GOT3 (cell line): ENCODE measurements at places on chromosomes 11 and 22.

GRCh38 chr22:46478083-46478551, 59.3 kb downstream of the CELSR1 start:
- DNase-seq: no peak

- DNase-seq: no peak
Observed at GRCh38 chr11:128763224-128763623, 69.4 kb downstream of the FLI1 start.

GRCh38 chr11:72812967-72813739, 1.1 kb upstream of the ATG16L2 start:
- peak; percentile 51 for DNase-seq

DNA sequence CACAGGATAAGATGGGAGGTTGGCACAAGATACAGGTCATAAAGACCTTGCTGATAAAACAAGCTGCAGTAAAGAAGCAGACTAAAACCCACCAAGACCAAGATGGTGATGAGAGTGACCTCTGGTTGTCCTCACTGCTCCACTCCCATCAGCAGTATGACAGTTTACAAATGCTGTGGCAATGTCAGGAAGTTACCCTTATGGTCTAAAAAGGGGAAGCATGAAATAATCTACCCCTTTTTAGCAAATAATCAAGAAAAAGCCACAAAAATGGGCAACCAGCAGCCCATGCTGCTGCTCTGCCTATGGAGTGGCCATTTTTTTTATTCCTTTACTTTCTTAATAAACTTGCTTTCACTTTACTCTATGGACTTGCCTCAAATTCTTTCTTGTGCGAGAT, 8.7 kb upstream of the PIWIL4 start:
- DNase-seq: no peak

- no peak for DNase-seq
Observed at GRCh38 chr11:66172146-66172545, 96.3 kb upstream of the RAB1B start.

DNA sequence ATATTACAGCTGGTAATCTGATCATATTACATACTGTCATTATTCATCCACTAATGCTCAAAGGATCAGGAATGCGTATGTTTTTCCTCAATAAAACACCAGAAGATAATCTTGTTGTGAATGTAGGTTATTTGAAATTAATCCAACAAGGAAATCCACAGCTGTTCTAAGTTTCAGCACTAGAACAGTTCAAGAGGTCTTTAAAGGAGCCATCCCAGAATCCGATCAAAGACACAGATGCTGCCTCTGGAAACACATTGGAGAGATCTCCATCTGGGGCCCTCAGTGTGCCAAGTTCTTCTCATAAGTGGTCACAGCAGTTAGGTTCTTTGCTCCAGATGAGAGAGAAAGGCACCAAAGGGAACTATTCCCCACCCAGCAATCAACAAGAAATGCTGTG, 1955.1 kb upstream of the RAG2 start:
- no peak for DNase-seq

GRCh38 chr22:40611606-40612005, 24.9 kb downstream of the MRTFA start:
- DNase-seq: no peak

GRCh38 chr11:131581046-131581445, 210.6 kb downstream of the NTM start:
- DNase-seq: no peak

DNA sequence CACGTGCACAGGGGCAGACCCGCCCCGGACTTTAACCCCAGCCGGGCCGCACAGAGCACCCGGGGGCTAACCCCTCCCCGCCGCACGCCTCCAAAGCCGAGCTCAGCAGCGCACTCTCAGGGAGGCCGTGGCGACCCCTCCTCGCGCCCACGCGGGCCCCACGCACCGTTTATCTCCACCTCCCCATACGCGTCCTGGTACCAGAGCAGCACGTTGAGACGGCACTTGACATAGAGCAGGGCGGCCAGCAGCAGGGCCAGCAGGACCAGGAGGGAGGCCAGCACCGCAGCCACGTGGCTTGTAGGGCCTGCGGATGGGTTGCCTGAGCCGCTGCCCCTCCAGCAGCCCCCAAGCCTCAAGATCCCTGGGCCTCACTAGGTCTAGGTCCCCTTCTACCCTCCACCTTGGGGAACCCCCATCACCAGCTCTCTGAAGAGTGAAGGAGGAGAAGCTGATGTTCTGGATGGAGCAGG, 7.1 kb downstream of the SIGIRR start:
- no peak for DNase-seq

DNA sequence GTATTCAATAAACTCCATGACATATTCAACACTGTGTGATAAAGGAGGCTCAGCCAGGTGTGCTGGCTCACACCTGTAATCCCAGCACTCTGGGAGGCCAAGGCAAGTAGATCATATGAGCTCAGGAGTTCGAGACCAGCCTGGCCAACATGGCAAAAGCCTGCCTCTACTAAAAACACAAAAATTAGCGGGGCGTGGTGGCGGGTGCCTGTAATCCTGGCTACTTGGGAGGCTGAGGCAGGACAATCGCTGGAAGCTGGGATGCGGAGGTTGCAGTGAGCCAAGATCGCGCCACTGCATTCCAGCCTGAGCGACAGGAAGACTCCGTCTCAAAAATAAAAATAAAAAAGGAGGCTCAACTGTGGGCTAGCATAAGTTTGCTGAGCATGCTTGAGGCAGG, 4.1 kb upstream of the SLC25A18 start:
- DNase-seq: no peak

GRCh38 chr22:29478326-29479276, 1.4 kb upstream of the NEFH start:
- DNase-seq: no peak

- DNase-seq: no peak
Observed at GRCh38 chr11:23519194-23519593, 658.9 kb upstream of the CCDC179 start.

DNA sequence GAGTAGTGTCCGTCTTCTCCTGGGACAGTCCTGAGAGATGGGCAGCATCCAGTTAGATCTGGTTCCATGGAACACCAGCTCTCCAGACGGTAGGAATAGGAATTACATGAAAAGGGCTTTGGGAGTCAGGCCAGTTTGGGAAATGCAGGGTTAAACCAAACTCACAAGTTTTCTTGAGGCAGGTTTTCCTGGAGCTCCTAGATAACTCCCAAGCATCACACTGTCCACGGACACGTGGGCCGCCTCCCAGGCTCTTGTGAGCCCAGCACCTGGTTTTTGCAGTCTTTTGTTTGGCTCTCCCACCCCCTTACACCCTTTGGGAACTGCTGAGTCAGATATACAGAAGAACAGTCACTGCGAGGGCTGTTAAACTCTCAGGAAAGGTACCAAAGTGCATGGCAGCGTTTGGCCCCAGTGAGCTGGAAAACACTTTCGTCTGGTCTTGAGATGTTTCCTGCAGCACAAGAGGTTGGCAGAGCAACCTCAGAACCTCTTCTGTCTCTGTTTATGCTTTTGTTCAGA, 90.0 kb downstream of the BCR start:
- no peak for DNase-seq

- no peak for DNase-seq
Observed at GRCh38 chr22:44399906-44400762, 87.4 kb upstream of the SHISAL1 start.

DNA sequence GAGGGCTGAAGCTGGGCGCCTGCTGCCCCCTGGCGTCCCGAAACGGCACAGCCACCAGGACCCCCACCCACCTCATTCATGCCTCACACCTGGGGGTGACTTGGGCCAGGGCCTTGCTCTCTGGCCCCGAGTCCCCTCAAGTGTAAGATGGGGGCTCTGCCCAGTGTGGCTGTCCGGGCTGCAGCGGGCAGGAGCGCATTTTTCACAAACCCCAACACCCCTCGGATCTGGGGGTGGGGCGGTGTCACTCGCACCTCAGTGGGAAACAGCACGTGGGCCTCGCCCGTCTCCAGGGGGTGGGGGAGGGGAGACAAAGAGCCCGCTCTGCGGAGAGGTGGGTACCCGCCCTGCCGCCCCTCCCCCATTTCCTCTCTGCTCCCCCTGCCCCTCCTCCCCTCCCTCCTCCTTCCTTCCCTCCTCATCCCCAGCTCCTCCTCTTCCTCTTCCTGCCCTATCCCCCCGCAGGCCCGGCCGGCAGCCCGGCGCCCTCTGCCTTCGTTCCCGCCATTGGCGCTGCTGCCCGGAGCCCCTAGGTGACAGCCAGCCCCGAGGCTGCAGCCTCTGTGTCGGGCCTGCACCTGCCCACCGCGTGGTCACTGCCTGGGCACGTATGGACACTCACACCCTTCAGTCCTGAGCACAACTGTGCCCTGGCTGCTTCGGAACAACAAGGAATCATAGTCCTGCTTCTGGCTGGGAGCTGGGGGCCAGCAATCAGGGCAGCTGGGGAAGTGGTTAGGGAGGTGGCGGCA, 6.8 kb upstream of the CDKN1C start:
- no peak for DNase-seq

DNA sequence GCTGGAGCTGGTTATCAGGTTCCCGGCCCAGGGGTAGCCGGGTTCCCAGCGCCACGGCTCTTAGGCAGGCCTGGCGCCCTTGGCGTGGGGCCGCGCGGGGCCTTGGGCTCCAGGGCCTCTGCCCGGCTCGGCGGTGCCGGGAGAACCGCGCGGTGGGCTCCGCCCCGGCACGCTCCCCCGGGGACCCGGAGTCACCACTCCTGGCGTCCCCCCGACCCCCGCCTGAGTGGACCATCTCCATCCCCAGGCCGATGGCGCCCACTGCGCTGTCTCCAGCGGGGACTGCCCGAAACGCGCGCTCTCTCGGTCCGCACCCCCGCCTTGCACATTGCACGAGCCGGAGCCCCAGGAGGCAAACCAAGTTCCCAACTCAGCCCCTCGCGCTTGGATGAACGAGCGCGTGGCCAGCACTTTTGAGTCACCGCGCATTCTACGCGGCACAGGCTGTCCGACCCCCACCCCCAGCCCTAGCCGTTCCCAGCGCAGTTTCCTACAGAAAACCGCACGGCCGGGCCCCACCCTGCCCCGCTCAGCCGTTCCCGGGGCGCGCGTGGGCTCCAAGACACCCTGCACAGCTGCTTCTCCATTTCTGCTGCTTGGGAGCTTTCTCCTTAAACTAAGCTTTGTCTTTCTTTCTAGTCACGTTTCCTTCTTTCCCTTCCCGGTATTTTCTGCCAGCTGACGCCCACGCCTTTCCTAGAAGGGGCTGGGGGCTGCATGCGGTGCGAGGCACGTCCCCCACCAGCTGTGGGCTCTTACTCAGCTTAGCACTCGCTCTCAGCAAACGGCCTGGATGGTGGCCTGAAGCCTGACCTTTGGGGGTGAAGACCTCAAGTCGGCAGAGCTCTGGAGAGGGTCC, 650 bp upstream of the CHID1 start:
- no peak for DNase-seq

DNA sequence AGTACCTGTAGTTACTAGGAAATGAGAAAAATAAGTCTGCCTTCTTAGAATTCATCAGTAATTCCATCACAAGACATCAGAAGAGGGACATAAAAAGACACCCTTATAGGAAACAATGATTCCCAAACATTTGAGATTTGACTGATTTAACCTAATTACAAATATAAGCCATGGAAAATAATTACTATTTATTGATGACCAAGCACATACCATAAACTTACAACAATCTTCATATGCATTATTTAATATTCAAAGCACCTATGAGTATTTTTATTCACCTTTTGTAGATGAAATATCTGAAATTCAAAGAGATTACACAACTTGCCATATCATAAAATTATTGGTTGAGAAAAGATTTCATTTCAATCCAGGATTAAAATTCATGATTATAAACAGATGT, 14.6 kb upstream of the OR52D1 start:
- no peak for DNase-seq

DNA sequence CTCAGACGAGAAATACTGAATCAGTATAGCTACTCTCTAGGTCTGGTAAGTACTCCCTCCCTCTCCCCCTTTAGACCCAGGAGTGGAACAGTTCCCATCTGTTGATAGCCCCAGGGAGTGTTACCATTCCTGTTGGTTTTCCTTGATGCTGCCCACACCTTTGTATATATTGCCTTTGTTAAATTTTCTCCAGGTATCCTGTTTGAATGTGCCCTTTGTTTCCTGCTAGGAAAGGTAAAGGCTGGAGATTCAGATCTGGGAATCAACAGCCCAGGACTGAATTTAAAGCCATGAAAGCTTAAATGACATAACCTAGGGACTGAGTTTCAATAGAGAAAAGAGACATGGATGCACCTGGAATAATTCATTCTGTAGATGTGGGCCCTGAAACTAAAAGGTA, 68.3 kb downstream of the CCDC83 start:
- no peak for DNase-seq

DNA sequence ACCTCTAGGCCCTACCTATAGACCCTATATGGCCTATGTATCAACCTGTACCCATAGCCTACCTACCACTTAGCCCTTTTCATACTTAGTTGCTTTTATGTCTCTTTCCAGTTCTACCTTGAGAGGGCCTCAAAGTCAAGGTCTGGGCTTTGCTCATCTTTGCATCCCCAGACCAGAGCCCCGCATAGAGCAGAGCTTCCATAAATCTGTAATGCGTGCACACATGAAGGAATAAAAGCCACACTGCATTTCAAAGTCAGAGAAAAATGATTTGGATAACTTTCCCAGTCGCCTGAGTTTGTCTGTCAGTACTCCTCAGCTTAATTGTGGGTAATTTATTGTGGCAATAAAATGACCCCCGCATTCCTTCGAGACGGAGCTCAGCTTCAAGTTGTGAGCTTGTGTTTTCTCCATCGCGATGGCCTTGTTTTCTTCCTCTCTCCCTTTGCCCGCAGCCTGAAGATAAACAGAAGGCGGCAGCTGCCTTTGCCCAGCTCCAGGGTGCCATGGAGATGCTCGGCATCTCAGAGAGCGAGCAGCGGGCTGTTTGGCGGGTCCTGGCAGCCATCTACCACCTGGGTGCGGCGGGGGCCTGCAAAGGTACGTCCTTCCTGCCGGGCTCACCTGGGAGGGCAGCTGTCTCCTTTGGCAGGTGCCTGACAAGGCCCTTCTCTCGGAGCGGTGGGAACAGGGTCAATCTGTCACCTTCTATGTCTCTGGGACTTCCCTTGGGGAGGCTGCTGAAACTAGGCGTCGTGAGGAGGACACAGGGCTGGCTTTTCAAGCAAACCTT, 55.7 kb downstream of the MYO18B start:
- DNase-seq: no peak

DNA sequence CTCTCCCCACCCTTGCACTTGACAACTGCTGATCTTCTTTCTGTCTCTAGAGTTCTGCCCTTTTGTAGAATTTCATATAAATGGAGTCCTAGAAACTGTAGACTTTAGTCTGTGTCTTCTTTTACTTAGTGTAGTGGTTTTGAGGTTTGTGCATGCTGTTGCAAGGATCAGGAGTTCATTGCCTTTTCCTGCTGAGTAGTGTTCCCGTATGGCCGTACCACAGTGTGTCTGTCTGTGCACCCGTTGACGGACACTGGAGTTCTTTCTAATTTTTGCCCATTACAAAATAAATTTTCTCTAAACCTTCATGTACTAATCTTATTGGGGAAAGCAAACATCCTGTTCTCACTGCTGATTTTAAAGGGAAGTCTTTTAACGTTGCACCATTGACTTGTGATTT, 138.1 kb downstream of the TBC1D22A start:
- no peak for DNase-seq

GRCh38 chr22:28630177-28630574, 49.5 kb downstream of the TTC28 start:
- DNase-seq: no peak
